ENCODE measurements at places on chromosomes 4 and X.

GRCh38 chrX:95945528-95945927 is 739.1 kb upstream of the DIAPH2 start:
- DNase-seq = no peak

- DNase-seq = no peak
These were observed 71.0 kb downstream of the LAS1L start for GRCh38 chrX:65463550-65463949.

GRCh38 chrX:42047886-42048285 is 124.5 kb upstream of the CASK start:
- DNase-seq = no peak

- DNase-seq = no peak
These were observed 22.6 kb downstream of the IRF2 start for GRCh38 chr4:184451726-184452125.

- DNase-seq = no peak
These were observed 64.2 kb downstream of the IRF2 start for GRCh38 chr4:184409911-184410692.

- DNase-seq = no peak
These were observed 654.5 kb downstream of the STIM2 start for GRCh38 chr4:27515140-27515539.

DNA sequence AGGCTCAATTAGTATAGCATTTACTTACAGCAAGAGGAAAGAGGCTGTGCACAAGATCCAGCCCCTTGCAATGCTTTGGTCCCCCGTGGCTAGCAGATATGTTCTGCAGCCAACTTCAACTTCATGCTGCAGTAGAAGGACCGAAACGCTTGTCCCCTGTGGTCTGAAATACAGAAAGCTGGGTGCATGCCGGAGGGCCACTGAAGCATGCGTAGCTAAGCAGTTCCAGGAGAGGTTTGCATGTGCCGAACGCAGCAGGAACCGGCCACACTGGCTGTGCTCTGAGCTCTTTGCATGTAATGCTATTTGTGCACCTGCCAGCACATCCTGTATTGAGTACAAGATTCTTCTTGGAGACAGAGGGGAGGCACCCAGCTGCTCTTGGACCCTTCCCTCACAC is 35.8 kb upstream of the SHISA3 start:
- DNase-seq = no peak

- DNase-seq = no peak
These were observed 38.5 kb upstream of the GPC3 start for GRCh38 chrX:134023851-134024281.

DNA sequence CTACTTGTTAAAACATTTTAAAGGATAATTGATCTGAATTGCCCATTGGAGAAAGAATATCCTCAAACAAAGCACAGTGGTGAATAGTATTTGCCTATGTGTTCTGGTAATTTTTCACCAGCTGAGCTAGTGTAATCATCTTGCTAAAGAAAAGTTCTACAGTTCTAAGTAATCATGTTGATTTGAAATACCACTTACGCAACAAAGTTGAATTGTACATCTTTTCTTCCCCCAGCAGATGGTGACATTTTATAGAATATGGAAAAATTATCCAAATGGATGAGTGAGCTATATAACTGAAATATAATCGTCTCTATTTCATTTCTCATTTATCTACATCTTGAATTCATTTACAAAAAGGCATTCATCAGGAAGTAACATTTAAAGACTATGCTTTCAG is 9.7 kb upstream of the ZNF674 start:
- DNase-seq = peak; percentile 2

DNA sequence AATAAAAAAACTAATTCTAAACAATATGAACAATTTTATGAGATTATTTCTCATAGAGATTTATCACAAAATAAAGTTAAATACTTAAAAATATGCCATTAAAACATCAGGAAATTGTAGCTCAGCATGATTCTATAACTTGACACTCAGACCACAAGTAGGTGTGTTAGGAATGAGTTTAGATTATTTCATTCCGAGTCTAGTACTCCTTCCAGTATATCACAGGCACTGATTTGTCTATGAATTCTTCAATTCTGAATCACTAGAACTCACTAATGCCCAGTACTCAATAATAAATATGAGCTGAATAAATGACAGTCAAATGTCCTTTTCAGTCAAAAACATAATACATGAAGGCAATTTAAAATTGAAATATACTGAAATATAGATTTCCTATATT is 22.2 kb downstream of the BOD1L1 start:
- no peak for DNase-seq

GRCh38 chr4:122912810-122913575 is 9.4 kb downstream of the NUDT6 start:
- DNase-seq = no peak

- no peak for DNase-seq
These were observed 38.5 kb upstream of the UGT2B7 start for GRCh38 chr4:69057620-69058409.

DNA sequence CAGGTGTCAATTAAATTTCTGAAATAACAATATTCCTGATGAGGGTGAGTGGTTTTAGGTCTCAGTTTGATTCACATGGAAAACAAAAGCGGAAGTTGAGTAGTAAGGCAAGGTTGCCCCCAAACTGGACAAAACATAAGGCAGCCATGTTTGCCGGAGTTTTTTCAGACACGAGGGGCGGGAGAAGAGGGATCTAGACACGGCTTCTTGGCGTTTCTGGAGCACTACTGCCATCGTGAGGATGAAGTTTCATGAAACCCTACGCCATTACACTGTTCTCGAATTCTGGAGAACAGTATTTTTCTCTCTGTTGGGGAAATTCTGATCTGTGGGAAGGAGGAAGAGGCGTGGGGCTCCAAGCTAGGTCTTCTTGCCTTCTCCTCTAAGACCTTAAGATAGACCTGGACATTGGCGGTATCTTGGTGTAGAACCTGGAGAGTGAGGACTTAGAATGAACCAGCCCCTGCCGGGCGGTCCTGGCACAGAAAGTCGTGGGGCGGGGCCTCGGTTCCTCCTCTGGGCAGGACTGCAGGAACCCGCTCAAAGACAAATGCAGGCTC is 160.3 kb downstream of the OR13H1 start:
- DNase-seq = no peak

GRCh38 chr4:149296503-149296902 is 519.1 kb downstream of the IQCM start:
- no peak for DNase-seq

DNA sequence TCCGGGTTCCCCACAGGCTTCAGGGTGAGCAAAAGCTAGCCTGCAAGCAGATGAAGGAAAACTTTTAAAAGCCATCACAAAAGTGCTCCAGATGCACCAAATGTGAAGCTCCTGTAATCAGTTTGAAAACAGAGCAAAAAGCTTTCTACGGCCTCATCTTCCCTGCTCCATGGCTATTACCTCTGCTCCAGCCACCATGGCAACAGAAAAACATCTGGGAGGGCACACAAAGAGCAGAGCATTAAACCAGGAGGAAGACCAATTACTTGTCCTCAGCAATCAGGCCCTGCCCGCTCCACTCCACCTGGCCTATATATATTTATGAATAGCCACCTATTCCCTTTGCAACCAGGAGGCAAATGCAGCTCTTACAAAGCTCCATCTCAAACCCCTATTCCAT is 33.6 kb downstream of the TMEM154 start:
- no peak for DNase-seq

GRCh38 chr4:24451870-24452269 is 132.5 kb downstream of the DHX15 start:
- no peak for DNase-seq

- no peak for DNase-seq
These were observed 1.7 kb downstream of the PDLIM5 start for GRCh38 chr4:94453391-94453963.

- no peak for DNase-seq
These were observed 77.7 kb downstream of the OPHN1 start for GRCh38 chrX:68355629-68355920.

DNA sequence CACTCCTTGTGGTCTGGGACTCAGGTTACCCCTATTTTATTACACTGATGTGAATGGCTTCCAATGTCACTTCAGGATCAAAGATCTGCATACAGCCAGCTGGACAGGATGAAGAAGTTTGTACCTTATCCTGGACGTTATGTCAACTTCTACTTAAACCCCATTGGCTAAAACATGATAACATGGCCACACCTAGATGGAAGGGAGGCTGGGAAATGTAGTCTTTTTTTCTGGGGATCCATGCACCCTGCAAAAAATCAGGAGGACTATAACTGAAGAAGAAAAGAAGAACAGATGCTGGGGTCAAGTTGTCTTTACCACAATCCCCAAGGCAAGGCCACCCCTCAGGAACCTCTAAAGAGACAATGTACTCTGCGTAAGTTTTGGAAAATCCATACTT is 459.2 kb downstream of the BCOR start:
- DNase-seq = no peak

DNA sequence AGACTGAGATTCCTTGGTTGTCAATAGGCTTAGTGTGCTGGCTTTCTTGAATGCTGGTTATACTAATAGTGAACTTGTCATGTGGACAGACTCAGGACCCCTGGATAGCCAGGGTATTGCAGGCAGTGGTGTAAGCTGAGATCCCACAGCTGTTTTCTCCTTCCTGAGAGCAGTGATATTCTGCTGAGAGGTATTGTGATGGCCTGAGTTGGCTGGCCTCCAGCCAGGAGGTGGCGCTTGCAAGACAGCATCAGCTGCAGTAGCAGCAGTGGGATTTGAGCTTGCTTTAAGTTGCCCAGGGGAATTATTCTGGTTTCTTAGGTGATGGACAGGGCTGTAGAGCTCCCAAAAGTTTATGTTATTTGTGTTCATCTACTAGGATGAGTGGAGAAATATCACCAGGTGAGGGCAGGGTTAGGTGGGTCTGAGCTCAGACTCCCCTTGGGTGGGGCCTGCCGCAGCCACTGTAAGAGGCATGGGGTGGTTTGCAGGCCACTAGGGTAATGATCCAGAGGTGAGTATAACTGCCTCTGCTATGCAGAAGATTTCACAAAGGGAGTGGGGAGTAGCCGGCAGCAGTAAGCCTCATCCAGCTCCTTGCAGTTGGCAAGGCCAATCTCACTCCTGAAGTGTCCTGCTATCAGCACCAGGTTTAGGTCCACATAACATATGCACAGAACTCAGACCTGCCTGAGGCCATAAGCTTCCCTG is 66.2 kb downstream of the IL15 start:
- DNase-seq = no peak

GRCh38 chr4:151887816-151888180 is 127.0 kb upstream of the GATB start:
- DNase-seq = no peak

- DNase-seq = no peak
These were observed 937.8 kb downstream of the PCDH7 start for GRCh38 chr4:31657859-31658570.

DNA sequence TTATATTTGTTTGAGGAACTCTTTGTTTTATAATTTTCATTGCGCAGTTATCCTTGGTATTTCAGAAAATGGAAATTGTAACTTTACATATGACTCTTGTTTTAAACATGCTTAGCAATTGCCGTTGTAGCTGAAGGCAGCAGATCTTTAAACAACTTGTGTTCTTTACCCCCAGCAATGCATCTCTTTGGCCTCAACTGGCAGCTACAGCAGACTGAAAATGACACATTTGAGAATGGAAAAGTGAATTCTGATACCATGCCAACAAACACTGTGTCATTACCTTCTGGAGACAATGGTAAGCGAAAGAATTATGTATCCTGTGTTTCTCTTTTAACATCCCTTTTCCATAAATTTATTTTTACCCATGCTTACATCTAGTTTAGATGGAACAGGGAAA is 263.6 kb downstream of the DCTD start:
- no peak for DNase-seq

GRCh38 chr4:39259571-39260330 is 77.4 kb downstream of the WDR19 start:
- no peak for DNase-seq

DNA sequence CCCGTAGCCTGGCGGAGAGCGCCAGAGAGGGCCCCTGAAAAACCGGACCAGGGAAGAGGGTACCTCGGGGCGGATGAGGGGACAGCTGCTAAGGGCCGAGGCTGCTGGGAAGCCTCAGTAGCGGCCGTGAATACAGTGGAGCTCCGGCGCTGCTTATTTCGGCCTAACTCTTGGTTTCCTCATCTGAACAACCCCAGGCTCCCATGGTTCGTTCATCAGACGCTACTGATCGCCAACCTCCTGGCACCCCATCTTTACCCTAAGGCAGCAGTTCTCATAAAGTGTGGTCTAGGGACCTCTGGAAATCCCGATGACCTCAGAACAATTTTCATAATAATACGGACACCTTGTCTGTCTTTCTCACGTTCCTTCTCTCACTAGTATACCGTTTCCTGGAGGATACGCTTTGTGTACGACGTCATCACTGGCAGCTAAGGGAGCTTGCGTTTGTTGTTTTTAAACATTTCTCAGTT is 645 bp upstream of the RAB28 start:
- DNase-seq = no peak

GRCh38 chr4:72761368-72762038 is 192.5 kb upstream of the ADAMTS3 start:
- DNase-seq = no peak

DNA sequence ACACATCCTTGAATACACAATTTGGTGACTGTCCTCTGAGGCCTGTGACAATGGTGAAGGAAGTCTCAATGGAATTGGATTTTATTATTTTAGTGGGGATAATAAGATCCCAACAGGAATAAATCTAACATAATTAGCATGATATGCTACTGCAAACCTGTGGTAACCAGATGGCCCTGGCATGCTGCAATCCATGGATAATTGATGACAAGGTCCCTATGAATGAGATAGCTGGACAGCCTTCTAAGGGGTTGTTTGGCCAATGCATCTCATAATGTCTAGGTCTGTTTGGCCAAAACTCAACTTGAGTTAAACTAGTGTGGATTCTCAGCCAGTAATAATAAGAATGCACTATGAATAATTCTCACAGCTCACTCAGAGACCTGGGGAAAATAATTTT is 145.3 kb upstream of the GALNTL6 start:
- no peak for DNase-seq

GRCh38 chrX:16308773-16309172 is 141.5 kb downstream of the MAGEB17 start:
- no peak for DNase-seq

- no peak for DNase-seq
These were observed 69.4 kb upstream of the CLDN34 start for GRCh38 chrX:9897761-9898161.

DNA sequence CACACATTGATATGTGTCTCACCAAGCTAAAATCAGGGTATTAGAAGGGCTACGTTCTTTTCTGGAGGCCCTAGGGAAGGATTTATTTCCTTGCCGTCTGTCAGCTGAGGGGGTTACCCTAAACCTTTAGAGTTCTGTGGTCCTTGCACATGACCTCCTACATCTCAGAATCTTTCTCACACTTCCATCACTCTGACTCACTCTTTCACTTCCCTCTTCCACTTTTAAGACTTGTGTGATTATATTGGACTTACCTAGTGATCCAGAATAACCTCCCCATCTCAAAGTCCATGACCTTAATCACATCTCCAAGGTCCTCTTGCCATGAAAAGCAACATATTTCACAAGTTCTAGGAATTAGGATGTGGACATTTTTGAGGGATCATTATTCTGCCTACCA is 53.6 kb upstream of the FUNDC1 start:
- DNase-seq = no peak

GRCh38 chr4:166827167-166827566 is 407.1 kb downstream of the SPOCK3 start:
- DNase-seq = no peak

GRCh38 chr4:72496119-72496518 is 72.9 kb downstream of the ADAMTS3 start:
- DNase-seq = no peak

- DNase-seq = no peak
These were observed 200.8 kb downstream of the CEP135 start for GRCh38 chr4:56149591-56149990.

Measured in KG1 (cell line).